ENCODE measurements at places on chromosomes 6 and 20.
A peak's percentile ranks its signal among the peaks of the same experiment; 100 is the strongest.

DNA sequence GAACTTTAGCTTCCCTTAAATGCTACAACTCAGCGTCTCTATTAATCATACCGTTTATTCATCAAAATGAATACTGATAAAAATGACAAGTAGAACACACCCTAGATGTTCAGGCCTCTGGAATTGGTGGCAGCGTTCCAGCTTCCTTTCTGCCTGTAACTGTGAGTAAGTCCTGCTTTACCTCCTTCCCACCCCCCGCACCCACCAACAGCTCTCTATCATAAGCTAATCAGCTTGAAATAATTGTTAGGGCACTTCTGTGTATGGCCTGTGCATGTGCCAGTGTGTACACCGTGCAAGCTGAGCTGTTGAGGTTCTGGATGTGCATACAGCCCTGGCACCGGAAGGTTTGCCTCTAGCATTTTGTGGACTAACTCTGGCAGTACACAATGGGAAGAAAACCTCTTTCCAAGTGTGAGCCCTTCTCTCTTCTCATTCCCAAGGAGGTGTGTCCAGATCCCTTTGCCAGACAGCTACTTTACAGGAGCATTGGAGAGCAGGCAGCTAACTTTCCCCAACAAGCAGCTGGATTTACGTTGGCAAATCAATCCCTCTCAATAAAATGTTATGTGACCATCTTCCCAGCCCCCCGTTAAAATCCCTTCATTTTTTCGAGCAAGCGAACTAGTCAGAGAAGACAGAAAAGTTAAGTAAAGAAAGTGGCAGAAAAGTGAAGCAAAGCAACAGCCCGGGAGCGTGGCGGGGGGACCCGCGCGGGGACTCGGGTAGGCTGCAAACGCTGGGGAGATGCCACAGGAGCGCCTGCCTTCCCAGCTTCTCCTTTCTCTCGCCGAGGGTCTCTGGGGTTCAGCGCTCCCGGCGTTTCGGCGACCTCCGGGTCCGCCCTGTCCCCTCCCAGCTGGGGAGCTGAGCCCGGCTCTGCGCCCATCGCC, 803 bp upstream of the ADGRG6 start:
- no peak for DNase-seq

- DNase-seq = no peak
These were observed 17.5 kb downstream of the TMEM244 start for GRCh38 chr6:129843573-129843972.

DNA sequence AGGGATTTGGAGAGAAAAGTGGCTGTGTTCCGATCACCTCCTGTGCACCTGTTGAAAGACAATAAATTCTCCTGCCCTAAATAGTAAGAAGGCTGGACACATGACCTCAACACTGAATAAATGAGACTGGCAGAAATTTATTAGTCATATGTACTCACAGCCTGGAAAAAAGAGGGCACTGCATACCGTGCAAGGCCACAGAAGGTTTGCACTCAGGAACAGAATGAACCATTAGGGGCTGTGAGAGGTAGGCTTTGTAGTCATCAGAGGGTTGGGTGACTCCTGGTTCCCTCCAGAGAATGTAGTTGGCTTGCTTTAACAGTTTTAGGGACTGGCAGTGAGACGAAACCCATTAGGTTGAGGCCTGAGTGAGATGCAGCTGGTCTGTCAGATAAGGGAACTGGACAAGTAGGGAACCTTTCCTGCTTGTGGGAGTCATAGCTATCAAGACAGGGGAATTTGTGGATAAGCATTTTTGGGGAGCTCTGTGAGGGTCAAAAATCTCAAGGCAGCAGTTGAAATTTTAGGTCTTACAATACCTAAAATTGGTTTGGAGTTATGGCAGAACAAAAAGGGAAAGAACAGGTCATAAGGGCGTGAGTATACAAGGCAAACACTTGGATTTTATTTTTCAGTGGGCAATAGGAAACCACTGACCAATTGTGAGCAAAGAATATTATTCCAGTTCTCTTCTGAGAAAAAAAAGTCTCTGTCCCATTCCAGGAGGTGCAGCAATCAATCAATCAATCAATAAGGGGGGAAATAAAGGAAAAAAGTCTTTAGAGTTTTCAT, 67.9 kb upstream of the BTN3A2 start:
- no peak for DNase-seq

DNA sequence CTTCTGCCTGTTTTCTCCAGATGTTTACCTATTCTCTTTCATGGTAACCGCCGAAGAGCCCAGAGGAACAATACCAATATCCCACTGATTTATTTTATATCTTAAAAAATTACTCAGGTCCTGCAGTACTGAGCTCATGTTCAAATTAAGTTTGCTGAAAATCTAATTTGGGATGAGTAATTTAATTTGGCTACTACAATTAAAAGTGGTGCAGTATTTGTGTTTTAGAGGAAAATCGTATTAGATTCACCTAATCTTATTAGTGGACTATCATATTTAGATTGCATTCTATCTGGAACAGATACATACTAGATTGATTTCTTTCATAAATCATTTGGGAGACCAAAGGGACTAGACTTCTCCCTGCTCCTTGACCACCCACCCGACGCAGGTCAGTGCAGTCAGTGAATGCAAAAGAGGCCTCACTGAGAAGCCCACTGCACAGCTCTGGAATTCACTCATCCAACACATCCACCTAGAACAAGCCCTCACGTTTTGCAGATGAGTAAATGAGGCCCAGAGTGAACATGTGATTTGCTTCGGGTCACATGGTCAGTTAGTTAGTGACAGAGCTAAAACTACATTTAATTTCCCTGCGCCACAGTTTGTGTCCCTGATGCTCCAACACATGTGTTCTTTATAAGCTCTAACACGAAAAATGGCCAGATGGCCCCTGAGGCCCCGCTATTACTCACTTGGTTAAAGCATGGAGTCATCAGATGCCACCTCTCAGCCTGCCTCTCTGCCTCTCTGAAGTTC, 101.8 kb downstream of the TRERF1 start:
- no peak for DNase-seq

DNA sequence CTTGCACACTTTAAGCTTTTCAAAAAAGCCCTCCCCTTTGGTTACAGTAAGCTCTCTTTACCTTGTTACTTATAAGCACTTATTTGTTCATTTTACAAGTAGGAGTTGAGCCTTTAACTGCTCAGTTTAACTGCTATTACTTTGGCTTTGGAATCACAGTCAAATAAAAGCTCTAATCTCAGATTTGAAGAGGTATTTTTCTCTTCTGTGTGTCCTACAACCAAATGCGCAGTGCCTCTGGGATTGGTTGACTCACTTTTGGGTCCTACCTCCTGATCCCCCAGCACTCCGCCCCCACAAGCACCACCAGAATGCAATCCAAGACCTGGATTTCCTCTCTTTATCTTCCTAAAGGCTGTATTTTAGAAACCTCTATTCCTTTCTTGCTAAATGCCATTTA, 2.5 kb downstream of the NCOA7 start:
- no peak for DNase-seq

DNA sequence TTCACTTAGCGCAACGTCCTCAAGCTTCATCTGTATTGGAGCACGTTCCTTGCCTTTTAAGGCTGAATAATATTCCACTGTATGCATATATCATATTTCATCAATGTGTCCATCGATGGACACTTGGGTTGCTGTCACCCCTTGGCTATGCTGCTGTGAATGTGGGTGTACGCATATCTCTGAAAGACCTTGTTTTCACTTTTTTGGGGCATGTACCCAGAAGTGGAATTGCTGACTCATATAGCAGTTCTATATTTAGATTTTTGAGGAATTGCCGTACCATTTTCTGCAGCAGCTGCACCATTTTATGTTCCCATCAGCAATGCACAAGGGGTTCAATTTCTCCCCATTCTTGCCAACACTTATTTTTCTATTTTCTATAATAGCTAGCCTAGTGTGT, 22.8 kb upstream of the SLC23A2 start:
- DNase-seq = no peak

DNA sequence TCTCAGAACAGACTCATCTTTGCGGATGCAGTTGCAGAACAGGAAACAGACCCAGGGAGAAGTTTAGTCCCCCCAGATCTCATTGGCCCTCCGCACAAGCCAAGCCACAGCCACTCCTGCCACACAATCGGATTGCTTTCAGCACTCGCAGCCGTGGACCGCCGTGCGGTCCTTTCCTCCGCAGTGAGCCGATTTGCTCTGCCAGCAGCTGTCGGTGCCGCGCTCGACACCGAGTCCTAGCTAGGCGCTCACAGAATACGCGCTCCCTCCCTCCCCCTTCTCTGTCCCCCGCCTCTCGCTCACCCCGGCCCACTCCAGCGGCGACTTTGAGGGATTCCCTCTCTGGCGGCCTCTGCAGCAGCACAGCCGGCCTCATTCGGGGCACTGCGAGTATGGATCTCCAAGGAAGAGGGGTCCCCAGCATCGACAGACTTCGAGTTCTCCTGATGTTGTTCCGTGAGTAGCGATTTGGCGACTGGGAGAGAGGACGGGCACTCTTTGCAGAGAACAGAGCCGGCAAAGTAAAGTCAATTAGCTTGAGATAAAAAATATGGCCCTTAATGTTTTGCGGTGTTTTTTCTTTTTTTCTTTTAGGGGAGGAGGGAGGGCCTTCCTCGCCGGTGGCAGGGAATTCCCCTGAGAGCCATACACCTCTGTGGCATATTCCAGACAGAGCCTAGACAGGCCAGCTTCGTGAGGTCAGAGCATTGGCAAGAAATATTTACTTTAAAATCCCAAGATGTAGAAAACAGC, at the start of gene LAMP5:
TSS of gene LAMP5 (plus strand) at position 130 of the 753 bp plus-strand sequence. CDS start at position 393, 263 bp downstream.
- no peak for DNase-seq

- no peak for DNase-seq
These were observed 472.5 kb upstream of the BTBD3 start for GRCh38 chr20:11445161-11445560.

GRCh38 chr20:37901654-37902503, 1.0 kb upstream of the VSTM2L start:
- DNase-seq = peak; percentile 63

GRCh38 chr6:16600701-16601100, 160.6 kb downstream of the ATXN1 start:
- no peak for DNase-seq

DNA sequence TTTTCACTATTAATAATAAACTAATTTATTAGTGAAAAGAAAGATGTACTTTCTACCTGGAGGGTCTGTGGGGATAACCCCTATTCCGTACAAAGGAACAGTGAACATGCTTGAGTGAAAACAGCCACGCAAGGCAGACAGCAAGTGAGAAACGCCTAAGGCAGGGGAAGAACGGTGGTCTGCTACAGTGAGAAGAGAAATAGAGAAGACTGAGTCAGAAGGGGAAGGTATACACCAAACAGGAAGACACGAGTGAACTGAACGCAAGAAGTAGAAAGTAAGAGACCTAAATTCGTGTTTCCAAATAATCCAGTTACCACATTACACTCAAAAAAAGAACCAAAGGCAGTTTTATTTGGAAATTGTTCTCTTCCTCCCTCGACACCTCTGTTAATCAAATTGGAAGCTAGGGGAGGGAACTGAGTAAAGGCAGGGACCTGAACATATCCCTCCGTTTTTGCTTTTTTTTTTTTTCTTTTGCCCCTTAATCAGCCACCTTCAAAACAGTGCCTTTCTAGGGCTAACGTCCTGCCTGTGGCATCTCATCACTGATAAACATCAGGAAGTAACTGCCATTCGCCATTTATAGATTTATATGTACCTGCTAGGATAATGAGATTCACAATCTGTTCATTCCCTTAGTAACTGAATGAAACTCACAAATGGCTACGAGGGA, 48.9 kb downstream of the ATXN1 start:
- DNase-seq = no peak

GRCh38 chr6:29845405-29846006, 17.9 kb downstream of the HLA-G start:
- peak; percentile 46 for DNase-seq

DNA sequence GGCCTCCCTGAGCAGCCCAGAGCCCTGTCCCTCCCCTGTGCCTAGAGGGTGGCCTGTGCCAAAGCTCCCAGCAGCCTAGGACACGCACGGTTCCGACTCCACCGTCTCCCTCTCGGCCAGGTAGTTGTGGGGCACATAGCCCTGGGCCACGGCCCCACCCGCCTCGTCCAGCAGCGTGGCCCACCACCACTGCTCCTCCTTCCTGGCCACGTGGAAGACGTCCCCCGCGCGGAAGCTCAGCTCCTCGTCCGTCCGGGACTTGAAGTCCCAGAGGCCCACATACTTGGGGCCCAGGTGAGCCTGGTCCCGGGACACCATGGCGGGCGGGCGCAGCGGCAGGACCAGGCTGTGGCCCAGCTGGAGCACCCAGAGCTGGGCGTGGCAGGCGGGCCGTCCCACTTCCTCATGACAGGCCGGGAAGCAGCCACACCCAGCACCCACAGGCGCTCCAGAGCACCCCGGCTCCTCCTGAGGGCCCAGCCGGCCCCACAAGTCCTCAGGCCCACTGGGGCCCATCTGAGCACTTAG, at the start of gene PTK6:
TSS of gene PTK6 (minus strand) at position 380 of the 528 bp plus-strand sequence. CDS start at position 318, 62 bp downstream.
- no peak for DNase-seq

- no peak for DNase-seq
These were observed 746 bp downstream of the BACH2 start for GRCh38 chr6:90295854-90296340.

DNA sequence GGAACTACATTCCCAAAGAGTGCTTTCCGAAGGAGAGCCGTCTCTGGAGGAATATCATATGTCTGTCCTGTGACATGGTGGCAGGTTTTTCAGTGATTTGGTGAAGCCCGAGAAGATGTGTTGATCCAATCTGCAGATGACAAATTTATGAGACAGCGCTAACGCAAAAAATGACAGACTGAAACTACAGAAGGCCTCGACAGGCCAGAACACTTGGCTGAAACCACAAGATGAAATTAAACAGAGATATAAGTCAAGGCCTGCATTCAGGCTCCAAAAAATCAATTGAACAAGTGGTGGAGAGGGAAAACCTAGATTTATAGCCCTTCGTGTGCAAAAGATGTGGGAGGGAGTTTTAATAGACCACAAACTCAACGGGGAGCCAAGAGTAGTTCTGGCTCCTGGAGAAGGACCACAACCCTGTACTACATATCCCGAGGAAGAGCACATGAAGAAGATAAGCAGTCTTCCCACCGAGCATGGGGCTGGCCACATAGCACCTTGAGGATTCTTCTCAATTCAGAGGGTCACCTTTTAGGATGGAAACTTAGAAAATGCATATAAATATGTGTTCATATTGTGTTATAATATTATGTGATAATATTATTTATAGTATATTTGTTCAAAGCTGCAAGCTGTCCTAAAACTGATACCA, 231.3 kb upstream of the PDE10A start:
- no peak for DNase-seq

DNA sequence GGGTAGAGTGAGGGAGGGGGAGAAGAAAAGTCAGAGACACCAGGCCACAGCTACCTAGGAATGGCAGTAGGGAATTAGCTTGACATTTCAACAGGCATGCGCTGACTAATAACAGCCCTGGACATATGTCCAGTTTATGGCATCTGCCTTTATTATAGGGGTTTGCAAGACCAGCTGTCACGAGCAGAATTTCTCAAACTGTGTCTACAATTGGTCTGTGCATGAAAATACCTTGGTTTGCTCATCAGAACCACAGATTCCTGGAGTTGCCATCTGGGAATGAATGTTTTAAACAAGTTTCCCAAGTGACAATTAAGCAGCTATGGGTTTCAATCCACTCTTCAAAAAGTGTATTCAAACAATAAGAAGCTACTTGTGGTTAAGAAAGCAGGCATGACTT, 110.3 kb upstream of the ENPP5 start:
- DNase-seq = no peak

Data from Panc1 (cell line).